ENCODE measurements at places on chromosomes 7 and 10.
A peak's percentile ranks its signal among the peaks of the same experiment; 100 is the strongest.

- H3K36me3 ChIP-seq: peaks cover 8% of the 10 kb centered on the region
- H3K4me1 ChIP-seq: peaks cover 47% of the 10 kb centered on the region
- H3K27ac ChIP-seq: peak overlapping the region; percentile 93
Measured at GRCh38 chr7:139777133-139777891, 486 bp downstream of the HIPK2 start.

DNA sequence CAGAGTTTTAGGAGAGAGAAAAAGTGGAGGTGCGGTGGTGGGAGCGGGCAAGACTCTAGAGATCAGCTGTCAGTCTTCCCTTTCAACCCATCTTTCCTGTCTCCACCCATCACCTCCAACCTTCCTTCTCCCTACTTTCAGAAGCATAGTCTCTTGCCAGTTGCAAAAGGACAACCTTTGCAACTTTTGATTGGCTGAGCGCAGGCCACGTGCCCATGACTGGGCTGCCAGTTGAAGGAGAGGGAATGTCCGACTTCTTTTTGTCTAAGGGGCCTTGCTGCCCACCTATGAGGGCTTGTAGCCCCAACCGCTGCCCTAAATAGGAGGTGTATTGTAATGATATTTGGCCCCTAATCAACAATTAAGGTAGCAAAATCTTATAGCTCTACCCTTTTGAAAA is 12.6 kb downstream of the CYP26A1 start:
- no peak overlapping the region for H3K4me3 ChIP-seq
- peaks cover 18% of the 10 kb centered on the region for H3K27me3 ChIP-seq
- H3K4me1 ChIP-seq: no peaks in the 10 kb centered on the region
- no peaks in the 10 kb centered on the region for H3K36me3 ChIP-seq

GRCh38 chr10:68987611-68988010 is 992 bp upstream of the KIFBP start:
- no peak overlapping the region for H3K27ac ChIP-seq
- no peaks in the 10 kb centered on the region for H3K27me3 ChIP-seq
- H3K4me1 ChIP-seq: peaks cover 44% of the 10 kb centered on the region
- no peak for DNase-seq
- peaks cover 37% of the 10 kb centered on the region for H3K36me3 ChIP-seq

DNA sequence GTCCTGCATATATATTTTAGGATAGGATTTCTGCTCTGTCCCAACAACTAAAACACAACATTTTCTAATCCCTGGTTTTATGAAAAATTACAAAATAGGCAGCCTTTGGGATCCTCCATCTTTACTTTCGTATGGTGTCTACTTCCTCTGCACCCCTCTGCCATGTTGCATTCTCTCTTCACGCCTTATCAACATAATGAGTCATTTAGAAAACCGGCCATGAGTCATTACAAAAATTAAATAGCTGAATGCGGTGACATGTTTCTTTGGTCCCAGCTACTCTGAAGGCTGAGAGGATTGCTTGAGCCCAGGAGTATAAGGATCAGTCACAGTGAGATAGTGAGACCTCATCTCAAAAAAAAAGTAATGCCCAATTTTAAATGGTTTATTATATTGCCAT is 148.1 kb upstream of the CELF2 start:
- H3K36me3 ChIP-seq: no peaks in the 10 kb centered on the region
- H3K4me1 ChIP-seq: no peaks in the 10 kb centered on the region
- H3K27me3 ChIP-seq: peaks cover 16% of the 10 kb centered on the region
- H3K27ac ChIP-seq: no peak overlapping the region

GRCh38 chr7:120959929-120960484 is 9.4 kb downstream of the ING3 start:
- H3K4me1 ChIP-seq: peaks cover 22% of the 10 kb centered on the region
- peaks cover 25% of the 10 kb centered on the region for H3K36me3 ChIP-seq

Measured in activated CD4-positive, alpha-beta T cell treated with anti-CD3 and anti-CD28 coated beads for 36 hours (primary cell).